ENCODE measurements at places on chromosomes 11 and 22. TPM values are rescaled to one million over a fixed set of nuclear protein-coding genes. Genes with fewer than 3 reads are reported as not detected.

The NNMT gene
- not detected for total RNA-seq

The ZDHHC24 gene
- 24.5 TPM for total RNA-seq

The C11orf86 gene
- not detected for total RNA-seq

The TBX1 gene
- not detected for total RNA-seq

The OR51I1 gene
- not detected for total RNA-seq

The XBP1 gene
- total RNA-seq = 154 TPM

The KRTAP5-11 gene
- not detected for total RNA-seq

The FGF3 gene
- total RNA-seq = not detected

The PLAAT2 gene
- not detected for total RNA-seq

The CSNK2A3 gene
- total RNA-seq = 1.0 TPM

The DNAJB7 gene
- not detected for total RNA-seq

The CD3D gene
- total RNA-seq = 338 TPM

The OR5AN1 gene
- not detected for total RNA-seq

The P4HA3 gene
- not detected for total RNA-seq

The GAL3ST3 gene
- not detected for total RNA-seq

The OR4S1 gene
- total RNA-seq = not detected

The FOSL1 gene
- total RNA-seq = 0.79 TPM

The ZDHHC13 gene
- 15.6 TPM for total RNA-seq

The MS4A4E gene
- not detected for total RNA-seq

The LGR4 gene
- 1.6 TPM for total RNA-seq

The WBP2NL gene
- 5.4 TPM for total RNA-seq

The UPK2 gene
- total RNA-seq = not detected

The PYGM gene
- total RNA-seq = 11.3 TPM

The MLC1 gene
- not detected for total RNA-seq

The LIF gene
- total RNA-seq = 0.58 TPM

The KRTAP5-7 gene
- total RNA-seq = not detected

The PHLDA2 gene
- total RNA-seq = 1.1 TPM

The IGSF22 gene
- 8.0 TPM for total RNA-seq

The RASL10A gene
- total RNA-seq = 0.79 TPM

The THYN1 gene
- 70.8 TPM for total RNA-seq

The SLC22A6 gene
- not detected for total RNA-seq

The TRMU gene
- 93.0 TPM for total RNA-seq

The SLC5A1 gene
- total RNA-seq = not detected

The F2 gene
- not detected for total RNA-seq

All from CD4-positive, alpha-beta memory T cell (primary cell).